Activated CD8-positive, alpha-beta T cell treated with anti-CD3 and anti-CD28 coated beads for 36 hours (primary cell): ENCODE measurements at places on chromosomes 5 and 9.
A peak's percentile ranks its signal among the peaks of the same experiment; 100 is the strongest.

DNA sequence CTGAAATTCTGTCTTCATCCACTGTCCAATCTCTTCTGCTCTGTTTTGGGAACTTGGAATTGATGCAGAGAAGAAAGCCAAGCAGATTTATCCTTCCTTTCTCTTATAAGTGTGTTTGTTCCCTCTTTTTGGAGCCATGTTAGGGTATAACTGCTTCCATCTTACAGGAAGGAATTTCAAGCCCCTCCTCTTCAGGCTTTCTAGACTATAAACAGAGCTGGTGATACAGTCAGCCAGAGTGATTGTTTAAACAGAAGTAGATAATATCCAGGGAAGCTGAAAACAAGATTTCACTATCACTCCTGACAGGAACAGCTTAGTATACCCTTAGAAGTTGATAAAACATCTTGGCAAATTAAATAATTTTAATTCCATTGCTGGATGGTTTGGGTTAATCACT is 102.1 kb upstream of the DMRT1 start:
- peaks cover 3% of the 10 kb centered on the region for H3K36me3 ChIP-seq
- no peak for DNase-seq
- no peak overlapping the region for H3K27ac ChIP-seq
- H3K27me3 ChIP-seq, result no peaks in the 10 kb centered on the region
- H3K4me3 ChIP-seq, result no peak overlapping the region
- no peaks in the 10 kb centered on the region for H3K4me1 ChIP-seq

DNA sequence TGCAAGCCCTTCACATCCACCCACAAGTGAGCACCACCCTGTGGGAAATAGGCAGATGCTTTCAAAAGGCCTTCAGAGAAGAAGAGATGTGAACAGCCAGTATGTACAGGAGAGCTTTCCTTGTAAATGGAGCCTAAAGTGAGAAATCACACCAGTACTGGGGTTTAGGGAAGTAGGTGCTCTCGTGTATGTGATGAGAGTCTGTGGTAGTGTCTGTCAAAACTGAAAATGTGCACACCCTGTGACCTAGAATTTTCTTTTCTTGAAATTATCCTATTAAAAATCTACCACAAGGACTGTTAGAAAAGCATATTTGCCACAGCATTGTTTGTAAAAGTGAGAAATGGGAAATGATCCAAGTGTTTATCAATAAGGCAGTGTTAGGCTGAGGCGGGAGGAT is 16.6 kb downstream of the OTULINL start:
- peaks cover 68% of the 10 kb centered on the region for H3K4me1 ChIP-seq
- H3K4me3 ChIP-seq, result no peak overlapping the region
- DNase-seq, result no peak
- H3K36me3 ChIP-seq, result peaks cover 42% of the 10 kb centered on the region
- no peaks in the 10 kb centered on the region for H3K27me3 ChIP-seq

- no peaks in the 10 kb centered on the region for H3K36me3 ChIP-seq
- no peaks in the 10 kb centered on the region for H3K27me3 ChIP-seq
- H3K27ac ChIP-seq, result no peak overlapping the region
- DNase-seq, result no peak
These were observed 433.2 kb downstream of the MAT2B start for GRCh38 chr5:163938595-163938994.

- no peaks in the 10 kb centered on the region for H3K36me3 ChIP-seq
- DNase-seq, result no peak
- no peaks in the 10 kb centered on the region for H3K4me1 ChIP-seq
- H3K27ac ChIP-seq, result no peak overlapping the region
These were observed 103.5 kb downstream of the NTRK2 start for GRCh38 chr9:84773022-84773421.

GRCh38 chr9:116133163-116133562 is 20.4 kb upstream of the PAPPA start:
- H3K36me3 ChIP-seq, result no peaks in the 10 kb centered on the region
- H3K27me3 ChIP-seq, result no peaks in the 10 kb centered on the region
- H3K4me3 ChIP-seq, result no peak overlapping the region

GRCh38 chr5:108145351-108145750 is 236.5 kb downstream of the FBXL17 start:
- H3K27me3 ChIP-seq, result no peaks in the 10 kb centered on the region
- no peak for DNase-seq
- H3K4me3 ChIP-seq, result no peak overlapping the region
- no peak overlapping the region for H3K27ac ChIP-seq
- H3K4me1 ChIP-seq, result peaks cover 7% of the 10 kb centered on the region

- no peak overlapping the region for H3K4me3 ChIP-seq
These were observed 11.4 kb upstream of the HAUS6 start for GRCh38 chr9:19113964-19114679.

DNA sequence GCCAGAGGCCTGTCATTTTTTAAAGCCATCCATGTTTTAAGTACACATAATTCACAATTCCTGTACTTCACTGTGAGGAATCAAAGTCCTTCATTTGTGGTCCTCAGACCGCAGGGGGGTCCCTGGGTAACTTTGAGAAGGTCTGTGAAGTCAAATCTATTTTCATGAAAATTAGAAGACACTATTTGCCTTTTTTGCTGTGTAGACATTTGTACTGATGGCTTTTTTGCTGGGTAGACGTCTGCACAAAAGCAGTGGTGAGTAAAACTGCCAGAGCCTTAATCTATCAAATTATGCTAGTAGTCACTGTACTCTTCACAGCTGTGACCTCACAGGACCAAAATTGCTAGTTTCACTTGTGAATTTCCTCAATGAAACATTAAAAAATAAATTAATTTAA is 25.7 kb downstream of the PRUNE2 start:
- no peak overlapping the region for H3K4me3 ChIP-seq
- H3K36me3 ChIP-seq, result no peaks in the 10 kb centered on the region
- no peaks in the 10 kb centered on the region for H3K4me1 ChIP-seq
- H3K27me3 ChIP-seq, result peaks cover 2% of the 10 kb centered on the region

GRCh38 chr5:61301341-61302199 is 30.5 kb upstream of the ZSWIM6 start:
- H3K36me3 ChIP-seq, result no peaks in the 10 kb centered on the region
- peaks cover 5% of the 10 kb centered on the region for H3K27me3 ChIP-seq
- H3K4me3 ChIP-seq, result no peak overlapping the region
- H3K4me1 ChIP-seq, result peaks cover 8% of the 10 kb centered on the region
- no peak for DNase-seq
- no peak overlapping the region for H3K27ac ChIP-seq

DNA sequence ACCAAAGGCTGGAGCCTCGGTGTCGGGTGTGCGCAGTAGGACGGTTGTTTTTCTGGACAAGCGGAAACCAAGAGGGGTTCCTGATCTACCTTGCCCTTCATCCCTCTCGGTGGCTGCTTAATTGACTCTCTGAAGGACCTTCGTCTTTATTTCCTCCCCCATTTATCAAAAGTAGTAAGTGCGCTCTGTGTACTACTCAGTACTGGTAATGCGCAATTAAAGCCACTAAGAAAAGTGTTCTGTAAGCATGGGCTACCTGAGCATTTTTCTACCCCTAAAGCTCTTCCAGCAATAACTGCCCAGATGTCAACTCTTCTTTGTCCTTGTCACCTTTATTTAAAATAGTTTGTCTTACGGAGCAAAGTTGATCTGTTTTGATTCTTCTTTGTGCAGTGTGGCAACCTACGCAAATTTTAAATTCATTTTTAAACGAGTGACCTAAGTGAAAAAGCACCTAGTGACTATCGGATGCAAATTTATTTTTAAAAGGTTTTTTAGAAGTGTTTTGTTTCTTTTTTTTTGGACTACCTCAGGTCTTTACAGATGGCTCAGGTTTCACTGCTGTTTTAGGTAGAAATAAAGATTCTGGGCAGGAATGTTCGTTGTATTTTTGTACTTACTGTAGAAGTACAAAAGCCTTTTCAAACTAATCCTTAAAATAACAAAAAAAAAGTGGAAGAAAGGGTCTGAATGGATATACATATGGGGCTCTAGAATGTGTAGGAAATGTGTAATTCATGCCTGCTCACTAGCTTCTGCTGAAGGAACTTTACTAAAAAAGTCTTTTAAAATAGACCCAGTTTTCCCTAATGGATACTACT is 2.0 kb downstream of the JMY start:
- H3K27me3 ChIP-seq, result no peaks in the 10 kb centered on the region
- DNase-seq, result no peak
- H3K4me1 ChIP-seq, result peaks cover 41% of the 10 kb centered on the region

DNA sequence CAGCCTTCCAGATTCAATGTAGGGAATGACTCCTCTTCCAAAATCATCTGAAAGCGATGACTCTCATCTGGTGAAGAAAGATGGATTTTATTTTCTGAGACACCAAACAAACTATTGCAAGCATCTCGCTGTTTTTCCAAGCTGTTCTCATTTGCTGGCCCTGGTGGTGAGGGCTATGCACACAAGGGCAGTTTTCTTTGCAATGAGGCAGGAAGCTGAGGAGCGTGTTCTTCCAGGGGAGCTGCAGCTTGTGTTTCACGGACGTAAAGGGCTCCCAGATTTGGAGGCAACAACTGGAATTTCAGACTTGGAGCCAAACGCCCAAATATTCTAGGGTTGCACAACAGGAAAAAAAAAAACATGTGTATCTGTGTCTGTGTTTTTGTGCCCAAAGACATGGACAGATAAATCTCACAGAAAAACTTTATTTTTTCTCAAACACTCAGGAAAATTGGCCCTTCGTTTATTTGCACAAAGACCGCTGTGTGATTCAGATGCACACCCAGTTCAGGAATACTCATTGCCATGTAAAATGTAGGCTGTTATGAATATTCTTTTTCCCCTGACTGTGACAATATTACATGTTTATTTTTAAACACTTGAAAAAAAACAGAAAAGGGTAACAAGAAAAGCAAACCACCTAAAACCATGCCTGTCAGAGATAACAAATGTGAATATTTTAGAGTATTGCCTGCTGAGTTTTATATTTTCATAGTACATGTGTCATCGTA is 151.3 kb downstream of the GAS1 start:
- peaks cover 5% of the 10 kb centered on the region for H3K27me3 ChIP-seq
- no peak overlapping the region for H3K4me3 ChIP-seq
- DNase-seq, result no peak
- H3K36me3 ChIP-seq, result no peaks in the 10 kb centered on the region
- H3K27ac ChIP-seq, result no peak overlapping the region

DNA sequence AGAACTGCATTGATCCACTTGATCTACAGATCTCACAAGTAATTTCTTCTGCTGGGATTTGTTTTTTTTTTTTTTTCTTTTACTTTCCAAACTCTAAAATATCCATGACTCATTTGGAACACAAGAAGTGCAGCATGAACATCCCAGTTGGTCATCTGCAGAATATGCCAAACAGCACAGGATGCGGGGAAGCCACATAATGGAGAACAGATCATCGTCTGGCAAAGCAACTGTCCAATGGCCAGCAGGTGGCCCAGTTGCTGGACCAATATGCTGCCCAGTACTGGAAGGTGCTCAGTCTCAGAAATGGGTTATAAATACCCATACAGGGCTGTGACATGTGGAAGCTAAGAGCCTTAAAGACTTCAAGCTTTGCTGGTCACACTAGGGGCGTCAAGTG is 221.3 kb upstream of the TAS2R1 start:
- H3K4me1 ChIP-seq, result no peaks in the 10 kb centered on the region
- H3K27me3 ChIP-seq, result no peaks in the 10 kb centered on the region
- no peaks in the 10 kb centered on the region for H3K36me3 ChIP-seq

GRCh38 chr5:73121119-73121463 is 716 bp downstream of the TMEM171 start:
- H3K4me1 ChIP-seq, result peaks cover 27% of the 10 kb centered on the region
- H3K27me3 ChIP-seq, result peaks cover 68% of the 10 kb centered on the region
- peak overlapping the region; percentile 55 for H3K4me3 ChIP-seq
- H3K27ac ChIP-seq, result no peak overlapping the region

DNA sequence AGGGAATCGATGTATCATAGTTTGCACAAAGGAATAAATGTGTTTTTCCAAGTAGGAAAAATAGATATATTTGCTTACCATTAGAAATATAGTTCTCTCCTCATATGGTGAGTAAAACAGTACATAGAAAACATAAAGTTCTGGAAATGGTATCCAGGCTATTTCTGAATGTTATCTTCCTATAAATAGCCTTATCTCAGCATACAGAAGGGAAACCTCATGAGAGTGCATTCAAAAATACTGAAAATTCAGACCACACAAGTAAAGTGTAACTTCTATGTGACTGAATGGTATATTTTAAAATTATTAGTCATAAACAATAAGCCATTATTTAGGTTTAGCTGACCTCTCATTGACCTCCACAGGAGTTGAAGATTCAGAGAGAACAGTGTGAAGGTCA is 43.5 kb downstream of the MOCS2 start:
- DNase-seq, result no peak
- H3K27me3 ChIP-seq, result peaks cover 2% of the 10 kb centered on the region
- H3K36me3 ChIP-seq, result no peaks in the 10 kb centered on the region
- H3K4me3 ChIP-seq, result no peak overlapping the region

DNA sequence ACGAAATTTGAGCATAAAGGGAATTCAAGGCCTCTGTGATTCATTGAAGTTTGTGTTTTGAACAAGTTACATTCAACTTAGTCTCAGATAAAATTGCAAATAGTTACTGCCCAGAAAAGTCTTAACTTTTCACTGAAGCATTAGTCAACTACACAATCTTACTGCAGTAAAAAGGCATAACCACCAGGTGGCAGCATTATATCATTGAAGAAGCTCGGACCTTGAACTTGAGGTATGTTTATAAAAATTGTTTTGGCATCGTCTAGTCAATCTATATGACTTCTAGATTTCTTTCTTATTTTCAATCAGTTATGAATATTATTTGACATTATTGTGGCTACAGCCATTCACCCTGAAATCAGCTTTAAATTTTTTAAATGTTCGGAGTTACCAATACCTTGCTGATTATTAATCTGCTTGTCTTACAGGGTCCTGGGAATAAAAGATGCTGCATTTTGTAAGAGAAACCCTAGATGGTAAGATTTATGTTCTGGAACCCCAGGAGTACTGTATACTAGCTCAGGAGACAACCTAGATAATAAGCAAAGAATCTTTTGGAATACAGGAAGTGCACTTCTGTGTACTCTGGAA is 83.9 kb upstream of the GRAMD2B start:
- H3K4me3 ChIP-seq, result no peak overlapping the region
- no peaks in the 10 kb centered on the region for H3K27me3 ChIP-seq
- no peaks in the 10 kb centered on the region for H3K36me3 ChIP-seq
- H3K27ac ChIP-seq, result no peak overlapping the region
- peak; percentile 55 for DNase-seq

- H3K4me1 ChIP-seq, result no peaks in the 10 kb centered on the region
- DNase-seq, result no peak
- H3K4me3 ChIP-seq, result no peak overlapping the region
- no peaks in the 10 kb centered on the region for H3K27me3 ChIP-seq
- H3K36me3 ChIP-seq, result no peaks in the 10 kb centered on the region
These were observed 203.8 kb upstream of the ACO1 start for GRCh38 chr9:32180597-32180996.

GRCh38 chr9:127796852-127797370 is 5.8 kb upstream of the FPGS start:
- DNase-seq, result peak; percentile 20
- peak overlapping the region; percentile 54 for H3K4me3 ChIP-seq
- H3K27ac ChIP-seq, result peak overlapping the region; percentile 81
- no peaks in the 10 kb centered on the region for H3K27me3 ChIP-seq
- peaks cover 5% of the 10 kb centered on the region for H3K36me3 ChIP-seq
- peaks cover 26% of the 10 kb centered on the region for H3K4me1 ChIP-seq

- no peak overlapping the region for H3K4me3 ChIP-seq
- H3K36me3 ChIP-seq, result no peaks in the 10 kb centered on the region
- DNase-seq, result no peak
- no peaks in the 10 kb centered on the region for H3K4me1 ChIP-seq
These were observed 42.2 kb downstream of the PSD2 start for GRCh38 chr5:139837711-139838380.

GRCh38 chr9:130430232-130430631 is 14.5 kb upstream of the ASS1 start:
- H3K27me3 ChIP-seq, result peaks cover 20% of the 10 kb centered on the region
- no peak for DNase-seq
- no peak overlapping the region for H3K27ac ChIP-seq
- H3K4me3 ChIP-seq, result no peak overlapping the region
- H3K4me1 ChIP-seq, result peaks cover 9% of the 10 kb centered on the region
